ENCODE measurements at places on chromosomes 5 and 9. TPM values are rescaled to one million over a fixed set of nuclear protein-coding genes. Genes with fewer than 3 reads are reported as not detected.

Gene HRCT1
- 7.8 TPM for total RNA-seq

Gene TNPO1
- total RNA-seq, result 132 TPM

Gene PCDHGA5
- 0.15 TPM for total RNA-seq

Gene CRHBP
- not detected for total RNA-seq

Gene TAF1L
- not detected for total RNA-seq

Gene PCDHGA8
- 0.51 TPM for total RNA-seq

Gene DDX4
- not detected for total RNA-seq

Gene ADGRD2
- total RNA-seq, result not detected

- H3K4me3 ChIP-seq, result no peak overlapping the region
- H3K36me3 ChIP-seq, result no peaks in the 10 kb centered on the region
- no peaks in the 10 kb centered on the region for H3K27me3 ChIP-seq
- no peak overlapping the region for H3K27ac ChIP-seq
These were observed 353.6 kb downstream of the SLIT3 start for GRCh38 chr5:168947212-168947868.

GRCh38 chr9:130352081-130352480, 86.5 kb downstream of the HMCN2 start:
- no peak overlapping the region for H3K27ac ChIP-seq
- H3K4me1 ChIP-seq, result no peaks in the 10 kb centered on the region
- peaks cover 9% of the 10 kb centered on the region for H3K27me3 ChIP-seq
- DNase-seq, result no peak
- H3K4me3 ChIP-seq, result no peak overlapping the region

- H3K27me3 ChIP-seq, result no peaks in the 10 kb centered on the region
- peak overlapping the region; percentile 79 for H3K27ac ChIP-seq
- peaks cover 13% of the 10 kb centered on the region for H3K36me3 ChIP-seq
These were observed 49.1 kb downstream of the NDST1 start for GRCh38 chr5:150556859-150557508.

- peaks cover 2% of the 10 kb centered on the region for H3K27me3 ChIP-seq
- no peak overlapping the region for H3K4me3 ChIP-seq
These were observed 333.4 kb downstream of the ICE1 start for GRCh38 chr5:5755888-5756287.

- H3K4me1 ChIP-seq, result peaks cover 13% of the 10 kb centered on the region
- DNase-seq, result no peak
- H3K4me3 ChIP-seq, result no peak overlapping the region
- H3K27ac ChIP-seq, result no peak overlapping the region
These were observed 5.6 kb downstream of the IDNK start for GRCh38 chr9:83628540-83628939.

- H3K27ac ChIP-seq, result no peak overlapping the region
- DNase-seq, result no peak
- H3K4me1 ChIP-seq, result no peaks in the 10 kb centered on the region
- no peak overlapping the region for H3K4me3 ChIP-seq
These were observed 172.3 kb downstream of the TENT4A start for GRCh38 chr5:6885581-6885980.

DNA sequence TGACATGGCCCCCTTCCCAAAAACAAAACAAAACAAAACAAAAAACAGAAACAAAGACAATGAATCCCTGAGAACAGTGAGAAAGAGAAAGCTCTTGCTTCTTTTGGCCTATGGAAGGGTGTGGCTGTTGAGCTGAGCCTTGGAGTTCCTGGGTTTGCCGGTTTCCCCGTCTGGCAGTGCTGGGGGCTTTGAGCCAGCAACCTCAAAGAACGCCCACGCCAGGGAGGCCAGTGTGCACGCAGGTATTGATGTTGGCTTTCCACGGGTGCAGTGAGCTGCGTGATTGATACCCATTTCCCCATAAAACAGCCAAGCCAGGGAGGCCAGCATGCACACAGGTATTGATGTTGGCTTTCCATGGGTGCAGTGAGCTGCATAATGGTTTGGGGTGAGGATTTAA, 8.3 kb upstream of the LCN1 start:
- H3K36me3 ChIP-seq, result peaks cover 5% of the 10 kb centered on the region
- H3K4me3 ChIP-seq, result no peak overlapping the region
- peaks cover 5% of the 10 kb centered on the region for H3K27me3 ChIP-seq
- no peak overlapping the region for H3K27ac ChIP-seq

GRCh38 chr9:127495884-127496555, 44.7 kb downstream of the LRSAM1 start:
- H3K4me1 ChIP-seq, result peaks cover 5% of the 10 kb centered on the region
- no peak for DNase-seq
- H3K36me3 ChIP-seq, result peaks cover 11% of the 10 kb centered on the region
- no peak overlapping the region for H3K4me3 ChIP-seq

GRCh38 chr5:133347039-133347438, 265.3 kb downstream of the FSTL4 start:
- H3K36me3 ChIP-seq, result no peaks in the 10 kb centered on the region
- DNase-seq, result no peak
- peaks cover 37% of the 10 kb centered on the region for H3K27me3 ChIP-seq
- no peak overlapping the region for H3K27ac ChIP-seq

DNA sequence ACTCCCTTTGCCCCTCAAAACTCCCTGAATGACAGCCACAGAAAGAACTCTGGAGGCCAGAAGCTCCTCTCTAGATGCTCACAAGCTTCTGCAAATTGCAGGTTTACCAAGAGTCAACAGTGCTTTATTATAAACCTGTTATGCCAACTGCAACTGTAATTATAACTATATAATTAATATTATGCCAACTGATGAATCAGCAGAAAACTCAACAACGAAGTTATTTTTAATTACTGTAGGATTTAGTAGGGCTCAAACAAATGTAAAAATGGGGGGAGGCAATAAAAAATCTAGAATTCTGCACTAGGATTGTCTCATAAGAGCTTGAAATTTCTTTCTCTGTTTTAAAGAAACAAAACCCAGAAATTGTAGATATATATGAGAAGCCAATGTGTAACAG, 37.0 kb upstream of the OR2K2 start:
- no peak overlapping the region for H3K4me3 ChIP-seq
- no peaks in the 10 kb centered on the region for H3K4me1 ChIP-seq
- no peaks in the 10 kb centered on the region for H3K27me3 ChIP-seq
- no peak overlapping the region for H3K27ac ChIP-seq
- H3K36me3 ChIP-seq, result peaks cover 63% of the 10 kb centered on the region

GRCh38 chr5:3596857-3597166, 1.2 kb downstream of the IRX1 start:
- H3K27ac ChIP-seq, result peak overlapping the region; percentile 76
- H3K4me1 ChIP-seq, result peaks cover 28% of the 10 kb centered on the region
- DNase-seq, result no peak
- H3K4me3 ChIP-seq, result peak overlapping the region; percentile 72
- H3K27me3 ChIP-seq, result peaks cover 40% of the 10 kb centered on the region

DNA sequence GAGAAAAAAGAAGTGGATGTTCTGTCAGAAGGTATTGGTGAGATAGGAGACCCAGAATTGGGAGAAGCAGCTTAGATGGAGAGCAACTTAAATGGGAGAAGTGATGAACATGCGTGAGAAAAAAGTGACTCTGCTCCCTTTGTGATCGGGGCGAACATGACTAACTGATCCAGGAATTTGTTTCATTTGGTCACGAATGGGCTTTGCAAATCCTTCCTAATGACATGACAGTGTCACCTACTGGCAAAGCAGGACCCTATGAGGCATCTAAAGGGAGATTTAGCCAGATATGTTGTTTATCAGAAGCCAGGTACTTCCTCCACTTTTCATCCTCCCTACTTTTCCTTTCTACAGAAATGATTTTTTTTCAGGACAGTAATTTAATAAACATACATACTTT, 787.4 kb upstream of the RGMB start:
- H3K36me3 ChIP-seq, result peaks cover under 1% of the 10 kb centered on the region
- no peak overlapping the region for H3K4me3 ChIP-seq
- DNase-seq, result no peak
- peaks cover 6% of the 10 kb centered on the region for H3K4me1 ChIP-seq
- no peaks in the 10 kb centered on the region for H3K27me3 ChIP-seq
- H3K27ac ChIP-seq, result no peak overlapping the region

- H3K27ac ChIP-seq, result peak overlapping the region; percentile 95
- H3K4me3 ChIP-seq, result peak overlapping the region; percentile 50
- peaks cover 39% of the 10 kb centered on the region for H3K4me1 ChIP-seq
- no peaks in the 10 kb centered on the region for H3K27me3 ChIP-seq
These were observed 4.4 kb downstream of the SLC25A25 start for GRCh38 chr9:128072144-128073021.

GRCh38 chr5:51416149-51416548, 32.9 kb downstream of the ISL1 start:
- H3K4me1 ChIP-seq, result no peaks in the 10 kb centered on the region
- H3K4me3 ChIP-seq, result no peak overlapping the region
- no peak overlapping the region for H3K27ac ChIP-seq
- no peak for DNase-seq
- H3K36me3 ChIP-seq, result no peaks in the 10 kb centered on the region

DNA sequence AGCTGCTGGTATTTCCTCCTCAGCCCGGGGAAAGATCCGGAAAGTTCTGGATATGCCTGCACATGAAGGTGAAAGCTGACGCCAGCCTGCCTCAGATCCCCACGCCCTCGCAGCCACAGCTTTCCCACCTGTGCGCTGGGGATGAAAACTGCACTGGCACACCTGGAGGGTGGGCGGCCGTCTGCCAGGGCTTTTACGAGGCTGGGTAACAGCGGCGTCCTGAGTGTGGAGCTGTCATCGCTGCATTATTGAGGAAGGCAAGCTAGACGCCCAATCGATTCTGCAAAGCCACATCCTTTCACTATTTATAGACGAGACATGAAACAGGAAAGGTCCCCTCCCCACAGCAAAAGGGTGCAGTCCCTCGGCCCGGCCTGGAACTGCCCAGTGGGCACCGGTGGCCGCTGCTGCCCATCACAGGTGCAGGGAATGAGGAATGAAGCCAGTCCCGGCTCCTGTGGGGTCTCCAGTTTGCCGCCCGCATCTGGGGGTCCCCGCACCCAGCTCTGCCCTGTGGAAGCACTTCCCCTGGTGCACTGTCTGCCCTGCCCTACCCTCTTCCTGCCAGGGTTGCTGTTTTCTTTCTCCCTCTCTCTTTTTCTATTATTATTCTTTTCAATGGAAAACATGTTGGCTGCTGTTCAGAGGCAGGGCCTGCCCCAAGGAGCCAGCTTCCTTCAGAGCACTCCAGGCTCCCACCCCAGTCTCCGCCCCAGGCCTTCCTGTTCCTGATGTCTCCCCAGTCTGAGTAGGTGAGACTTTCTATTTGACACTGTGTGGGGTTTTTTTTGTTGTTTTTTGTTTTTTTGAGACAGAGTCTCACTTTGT, 7.0 kb downstream of the NOTCH1 start:
- H3K4me1 ChIP-seq, result peaks cover 5% of the 10 kb centered on the region
- no peak for DNase-seq
- H3K27me3 ChIP-seq, result no peaks in the 10 kb centered on the region
- no peak overlapping the region for H3K4me3 ChIP-seq
- H3K27ac ChIP-seq, result peak overlapping the region; percentile 17

DNA sequence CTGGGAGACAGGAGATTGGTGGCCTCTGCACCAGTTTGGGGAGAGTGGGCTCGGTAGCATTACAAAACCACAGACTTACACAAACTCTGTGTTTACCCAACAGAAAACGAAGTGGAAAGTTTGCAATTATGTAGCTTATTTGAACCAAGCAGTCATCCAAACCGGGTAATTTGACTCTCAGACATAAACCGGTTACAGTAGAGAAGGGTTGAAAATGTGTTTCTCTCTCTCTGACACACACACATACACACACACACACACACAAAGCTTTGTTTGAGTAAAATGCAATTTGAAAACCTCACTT, 97.1 kb upstream of the ZNF608 start:
- no peaks in the 10 kb centered on the region for H3K27me3 ChIP-seq
- H3K36me3 ChIP-seq, result no peaks in the 10 kb centered on the region
- H3K4me3 ChIP-seq, result no peak overlapping the region
- H3K4me1 ChIP-seq, result peaks cover 38% of the 10 kb centered on the region
- peak overlapping the region; percentile 34 for H3K27ac ChIP-seq
- DNase-seq, result no peak

- no peak overlapping the region for H3K27ac ChIP-seq
- peaks cover 22% of the 10 kb centered on the region for H3K4me1 ChIP-seq
- no peak overlapping the region for H3K4me3 ChIP-seq
- H3K36me3 ChIP-seq, result no peaks in the 10 kb centered on the region
- DNase-seq, result no peak
These were observed 459.4 kb upstream of the DMAC1 start for GRCh38 chr9:8259028-8259427.

GRCh38 chr5:115543365-115544042, 1.1 kb downstream of the FEM1C start:
- H3K36me3 ChIP-seq, result peaks cover 13% of the 10 kb centered on the region
- no peaks in the 10 kb centered on the region for H3K27me3 ChIP-seq
- peaks cover 45% of the 10 kb centered on the region for H3K4me1 ChIP-seq
- DNase-seq, result no peak
- H3K27ac ChIP-seq, result peak overlapping the region; percentile 99
- peak overlapping the region; percentile 94 for H3K4me3 ChIP-seq

GRCh38 chr9:14417237-14417636, 103.3 kb upstream of the NFIB start:
- H3K27me3 ChIP-seq, result no peaks in the 10 kb centered on the region
- H3K4me1 ChIP-seq, result peaks cover 25% of the 10 kb centered on the region
- no peak for DNase-seq

- H3K4me1 ChIP-seq, result peaks cover 14% of the 10 kb centered on the region
- no peak overlapping the region for H3K4me3 ChIP-seq
- no peaks in the 10 kb centered on the region for H3K27me3 ChIP-seq
- peaks cover 13% of the 10 kb centered on the region for H3K36me3 ChIP-seq
These were observed 27.5 kb downstream of the ZNF618 start for GRCh38 chr9:113903514-113904077.

DNA sequence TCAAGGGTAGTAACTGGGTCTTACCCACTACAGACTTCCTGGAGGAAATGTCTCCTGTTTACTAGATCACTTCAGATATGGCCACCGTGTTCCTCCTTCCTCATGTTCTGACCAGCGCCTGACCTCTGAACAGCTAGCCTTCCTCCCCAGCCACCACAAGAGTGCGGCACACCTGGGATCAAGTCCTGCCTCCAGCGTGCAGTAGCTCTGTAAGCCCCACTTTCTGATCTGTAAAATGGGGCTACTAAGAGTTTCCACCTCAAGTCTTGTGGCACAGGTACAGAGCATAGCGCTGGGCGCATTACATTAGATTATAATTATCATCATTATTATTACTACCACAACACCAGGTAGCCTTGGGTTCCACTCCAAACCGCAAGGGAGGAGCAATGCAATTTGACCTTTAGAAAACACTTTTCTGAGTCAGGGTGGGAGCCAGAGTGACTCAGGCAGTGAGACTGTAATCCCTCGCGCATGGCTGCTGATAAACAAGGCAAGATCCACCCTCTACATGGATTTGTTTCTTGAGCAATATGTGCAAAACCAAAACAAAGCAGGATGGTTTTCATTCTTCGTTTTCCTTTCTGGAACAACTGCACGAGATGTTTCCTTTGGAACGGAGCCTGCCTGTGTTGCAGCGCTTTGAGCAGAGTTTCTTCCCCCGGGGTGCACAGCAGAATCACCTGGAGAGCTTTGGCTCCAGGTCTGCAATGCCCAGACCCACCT, 65.0 kb upstream of the ANGPTL2 start:
- DNase-seq, result peak; percentile 36
- peak overlapping the region; percentile 99 for H3K27ac ChIP-seq

DNA sequence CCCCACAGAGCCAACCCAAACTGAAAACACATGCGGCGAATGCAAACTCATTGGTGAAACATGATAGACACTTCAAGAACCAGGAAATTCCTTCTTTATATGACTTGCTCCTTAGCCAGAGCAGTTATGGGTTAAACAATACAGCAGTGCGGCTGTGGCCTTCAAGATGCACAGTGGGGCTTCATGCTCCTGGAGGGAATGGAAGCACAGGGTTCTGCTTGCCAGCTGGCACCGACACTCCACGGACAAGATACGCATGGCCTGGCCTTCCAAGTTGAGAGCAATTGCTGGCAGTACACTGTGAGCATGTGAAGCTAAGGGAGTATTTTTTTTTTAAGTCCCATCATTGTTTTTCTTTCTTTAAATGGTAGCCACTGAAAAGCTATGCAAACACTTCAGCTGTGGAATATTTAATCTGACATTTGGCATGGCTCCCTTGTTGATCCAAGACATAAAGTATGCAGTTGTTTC, 451.6 kb upstream of the CD180 start:
- peak overlapping the region; percentile 49 for H3K4me3 ChIP-seq
- H3K27ac ChIP-seq, result peak overlapping the region; percentile 92
- no peaks in the 10 kb centered on the region for H3K36me3 ChIP-seq
- H3K4me1 ChIP-seq, result peaks cover 40% of the 10 kb centered on the region
- no peaks in the 10 kb centered on the region for H3K27me3 ChIP-seq

Data from chondrocyte (in vitro differentiated cells).